Muscle of arm (tissue), 14 donors: ENCODE measurements at places on chromosomes 7 and 10.

- no peak for DNase-seq
Measured at GRCh38 chr7:140005754-140006503, 56.8 kb downstream of the PARP12 start.

DNA sequence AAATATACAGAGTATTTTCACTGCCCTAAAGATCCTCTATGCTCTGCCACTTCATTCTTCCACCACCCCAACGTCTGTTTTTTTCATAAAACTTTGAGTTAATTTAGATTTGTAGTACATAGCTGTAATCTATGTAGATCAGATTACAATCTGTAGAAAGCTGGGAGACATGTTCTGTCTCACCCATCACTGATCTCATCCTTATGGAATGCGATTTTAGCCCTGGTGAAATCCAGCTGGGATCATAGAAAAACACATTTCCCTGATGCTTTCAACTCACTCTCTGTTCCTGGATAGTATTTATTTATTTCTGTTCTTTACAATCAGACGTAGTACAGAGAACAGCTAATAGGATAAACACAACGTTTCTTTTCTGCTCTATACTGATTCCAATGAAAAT, 521.0 kb downstream of the KIF20B start:
- no peak for DNase-seq

DNA sequence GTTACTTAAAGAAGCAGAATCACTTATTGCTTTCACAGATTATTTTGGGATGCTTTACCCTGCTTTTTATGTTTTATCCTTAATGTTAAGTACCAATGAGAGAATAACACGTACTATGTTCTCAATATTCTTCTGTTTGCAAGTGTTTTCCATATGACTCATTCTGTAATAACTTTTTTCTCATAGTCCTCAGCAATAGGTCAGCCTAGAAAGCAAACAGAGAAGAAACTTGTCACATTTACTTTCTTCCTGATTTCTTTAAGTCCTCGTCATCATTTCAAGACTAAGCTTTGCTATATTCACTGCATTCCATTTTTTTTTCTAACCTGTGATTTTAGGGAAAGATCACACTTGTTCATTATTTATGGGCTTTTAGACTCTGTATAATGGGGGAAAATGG, 6.8 kb upstream of the AGR2 start:
- no peak for DNase-seq

DNA sequence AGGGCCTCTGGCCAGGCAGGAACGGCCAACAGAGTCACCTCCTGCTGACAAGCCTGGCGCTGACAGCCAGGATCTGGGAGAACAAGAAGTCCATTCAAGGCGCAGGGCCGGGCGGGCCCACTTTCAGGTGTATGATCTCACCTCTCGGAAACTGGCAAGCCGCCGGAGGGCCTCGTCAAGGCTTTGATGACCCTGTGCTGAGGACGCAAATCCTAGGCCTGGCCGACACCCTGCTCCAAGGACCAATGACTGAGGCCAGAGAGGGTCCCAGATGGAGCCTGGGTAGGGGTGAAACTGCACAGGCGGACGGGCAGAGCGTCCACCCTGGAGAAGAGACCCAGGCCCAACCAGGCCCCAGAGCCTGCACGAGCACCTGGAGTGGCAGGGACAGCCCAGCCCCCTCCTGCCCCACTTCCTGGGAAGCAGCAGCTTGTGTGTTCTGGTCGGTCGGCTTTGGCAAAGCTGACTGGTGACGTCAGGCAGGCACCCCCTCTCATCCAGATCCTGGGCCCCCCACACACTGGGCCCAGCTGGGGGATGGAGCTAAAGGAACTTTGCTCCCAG, 30.6 kb downstream of the MYL10 start:
- no peak for DNase-seq

GRCh38 chr10:77419056-77419455, 218.6 kb downstream of the KCNMA1 start:
- DNase-seq, result no peak

DNA sequence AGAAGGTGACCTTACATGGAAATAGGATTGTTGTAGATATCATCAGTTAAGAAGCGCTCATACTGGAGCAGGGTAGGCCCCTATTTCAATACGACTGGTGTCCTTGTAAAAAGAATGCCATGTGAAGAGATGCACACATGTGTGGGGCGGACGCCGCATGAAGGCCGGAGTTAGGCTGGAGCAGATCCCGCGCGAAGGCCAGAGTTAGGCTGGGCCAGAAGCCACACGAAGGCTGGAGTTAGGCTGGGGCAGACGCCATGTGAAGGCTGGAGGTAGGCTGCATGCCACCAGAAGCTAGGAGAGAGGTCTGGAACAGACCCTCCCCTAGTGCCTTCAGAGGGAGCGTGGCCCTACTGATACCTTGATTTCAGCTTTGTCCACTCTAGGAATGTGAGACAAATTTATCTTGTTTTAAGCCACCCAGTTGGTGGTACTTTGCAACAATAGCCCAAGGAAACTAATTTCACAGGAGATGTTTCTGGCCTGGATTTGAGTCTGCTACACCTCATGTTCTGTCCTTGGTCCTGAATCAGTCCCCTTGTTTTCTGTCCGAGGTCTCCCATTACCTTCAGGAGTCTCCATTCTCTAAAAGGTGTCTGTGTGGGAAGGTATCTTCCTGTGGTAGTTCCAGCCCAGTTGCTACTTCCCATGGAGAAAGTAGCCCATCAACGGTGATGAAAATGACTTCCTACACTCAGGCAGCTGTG, 585.8 kb downstream of the LRMDA start:
- DNase-seq, result no peak

GRCh38 chr7:137684776-137685175, 162.0 kb downstream of the DGKI start:
- no peak for DNase-seq

DNA sequence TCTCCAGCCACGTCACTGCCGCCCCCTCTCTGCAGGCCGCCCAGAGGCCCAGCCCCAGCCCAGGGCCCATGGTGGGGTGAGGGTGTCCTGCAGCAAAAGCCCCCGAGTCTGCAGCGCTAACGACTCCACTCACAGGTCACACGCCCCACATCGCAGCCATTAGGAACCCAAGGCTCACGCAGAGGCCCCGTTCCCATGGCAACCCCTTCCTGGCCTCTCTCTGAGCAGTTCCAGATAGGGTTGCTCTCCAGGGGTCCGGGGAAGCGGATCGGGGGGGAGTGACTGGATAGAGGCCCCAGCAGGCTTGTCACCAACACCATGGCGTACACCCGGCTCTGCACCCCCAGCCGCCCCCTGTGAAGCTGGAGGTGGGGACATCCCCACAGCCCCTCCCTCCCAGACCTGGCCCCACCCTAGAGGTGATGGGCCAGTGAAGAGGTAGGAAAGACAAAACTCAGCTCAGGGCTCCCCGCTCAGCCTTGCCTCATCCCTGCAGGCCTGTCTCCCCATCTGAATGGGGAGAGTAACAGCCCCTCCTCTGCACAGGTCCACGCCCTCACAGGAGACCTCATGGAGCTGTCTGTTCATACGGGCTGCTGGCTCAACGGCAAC, 41.2 kb downstream of the TNRC18 start:
- peak; percentile 50 for DNase-seq

GRCh38 chr10:31605861-31606525, 287.0 kb downstream of the ZEB1 start:
- DNase-seq, result no peak

DNA sequence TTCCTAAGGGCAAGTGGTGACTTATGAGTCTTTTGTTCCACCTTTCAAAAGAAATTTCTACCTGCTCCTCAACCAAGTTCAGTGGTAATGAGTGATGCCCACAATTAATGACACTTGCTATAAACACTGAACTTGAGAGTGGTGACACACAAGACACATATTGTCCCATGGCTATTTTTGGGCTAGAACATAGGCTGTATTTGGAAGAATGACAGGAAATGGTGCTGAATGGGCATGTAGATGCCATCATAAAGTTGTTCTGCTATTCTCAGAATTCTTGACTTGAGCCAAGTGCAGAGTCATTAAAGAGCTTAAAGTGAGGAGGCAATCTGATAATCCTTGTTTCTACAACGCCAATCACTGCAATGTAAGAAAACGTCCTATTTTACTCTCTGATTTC, 313.3 kb downstream of the AGMO start:
- DNase-seq, result no peak

DNA sequence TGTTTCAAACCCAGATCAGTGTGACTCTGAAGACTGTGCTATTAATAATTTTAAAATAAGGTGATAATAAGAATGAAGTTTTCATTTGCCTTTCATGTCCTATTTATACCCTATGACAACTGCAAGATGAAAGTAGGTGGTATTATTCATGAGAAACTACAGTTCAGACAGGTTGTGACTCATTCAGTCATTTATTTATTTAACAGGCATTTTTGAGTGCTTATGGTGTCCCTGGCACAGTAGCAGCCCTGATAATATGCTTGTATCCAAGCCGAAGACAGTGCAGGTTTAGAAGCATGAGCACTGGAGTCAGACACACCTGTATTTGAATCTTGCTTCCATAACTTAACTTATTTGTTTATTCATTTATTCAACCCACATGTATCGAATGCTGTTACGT, 87.1 kb downstream of the FZD1 start:
- no peak for DNase-seq

DNA sequence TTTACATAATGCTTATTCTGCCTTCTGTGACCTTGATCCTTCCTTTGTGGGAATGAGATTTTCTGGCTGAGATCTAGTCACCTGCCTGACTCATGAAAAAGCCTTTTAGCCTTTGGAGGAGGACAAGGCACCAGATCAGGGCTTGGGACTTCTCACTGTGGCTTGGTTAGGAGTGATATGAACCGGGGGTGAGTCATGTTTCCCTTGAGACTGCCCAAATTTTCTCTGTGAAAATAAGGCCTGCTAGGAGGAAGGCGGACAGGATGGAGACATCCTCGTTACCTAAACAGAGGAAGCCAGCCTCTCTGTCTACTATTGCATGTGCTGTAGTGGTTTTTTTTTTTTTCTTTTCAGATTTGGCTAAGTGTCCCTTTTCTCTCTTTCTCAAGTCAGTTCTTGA, 57.8 kb downstream of the EVX1 start:
- DNase-seq, result no peak

- no peak for DNase-seq
Measured at GRCh38 chr7:26789481-26790184, 74.8 kb downstream of the SKAP2 start.

DNA sequence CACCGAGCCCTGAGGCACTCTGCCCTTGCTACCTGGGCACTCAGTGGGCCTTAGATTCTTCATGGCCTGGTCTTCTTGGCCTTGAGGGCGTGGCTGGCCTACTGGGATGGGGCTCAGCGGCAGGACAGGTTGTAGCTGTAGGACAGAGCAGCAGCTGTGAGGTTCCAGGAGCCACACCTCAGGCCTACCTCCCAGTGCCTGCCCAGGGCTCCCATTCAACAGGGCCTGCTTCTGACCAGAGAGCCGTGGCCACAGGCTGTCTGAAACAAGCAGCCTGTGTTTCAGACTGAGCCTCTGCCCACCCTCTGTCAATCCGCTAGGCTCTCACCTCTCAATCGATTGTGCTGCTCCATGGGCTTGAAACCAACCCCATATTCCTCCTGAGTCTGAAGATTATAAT, 928.0 kb upstream of the ZNF722 start:
- DNase-seq, result no peak

GRCh38 chr7:104943502-104944343, 70.3 kb upstream of the KMT2E start:
- DNase-seq, result no peak

DNA sequence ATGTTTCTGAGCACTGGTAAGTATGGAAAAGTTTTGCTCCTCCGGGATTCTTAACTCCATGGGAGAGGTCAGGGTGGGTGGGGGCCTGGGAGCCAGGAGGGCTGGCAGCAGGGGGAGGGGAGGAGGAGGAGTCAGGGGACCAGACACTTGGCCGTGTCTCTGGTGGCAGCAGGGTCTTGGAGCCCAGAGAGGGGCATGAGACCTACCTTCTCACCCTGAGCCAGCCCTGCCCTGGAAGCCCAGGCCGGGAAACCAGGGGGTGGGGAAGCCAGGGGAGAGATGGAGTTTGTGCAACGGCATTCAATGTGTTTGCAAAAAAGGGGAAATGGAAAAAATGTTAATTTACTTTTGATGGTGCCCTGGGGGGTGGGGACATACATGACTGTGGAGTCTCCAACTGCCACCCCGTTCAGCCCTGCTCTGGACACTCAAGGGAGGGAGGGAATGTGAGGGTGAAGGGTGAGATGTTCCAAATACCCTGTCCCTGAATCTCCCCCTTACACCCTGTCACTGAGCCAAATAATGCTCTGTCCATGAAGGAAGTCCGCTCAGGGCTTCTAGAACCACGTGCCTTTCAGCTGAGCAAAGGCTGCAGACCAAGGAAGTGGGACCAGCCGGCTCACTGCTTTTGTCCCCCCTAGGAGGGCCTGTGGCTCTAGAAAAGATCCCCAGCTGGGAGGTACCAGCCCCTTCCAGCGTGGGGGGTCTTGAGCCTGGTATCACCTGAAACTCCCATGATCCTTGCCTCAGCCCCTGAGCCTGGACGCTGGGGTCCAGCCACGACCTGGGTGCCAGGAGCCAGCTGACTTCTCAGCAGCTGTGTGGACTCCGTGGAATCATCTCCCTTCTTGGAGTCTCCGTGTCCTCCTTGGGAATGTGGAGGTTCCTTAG, 48.3 kb downstream of the TMEM270 start:
- no peak for DNase-seq

DNA sequence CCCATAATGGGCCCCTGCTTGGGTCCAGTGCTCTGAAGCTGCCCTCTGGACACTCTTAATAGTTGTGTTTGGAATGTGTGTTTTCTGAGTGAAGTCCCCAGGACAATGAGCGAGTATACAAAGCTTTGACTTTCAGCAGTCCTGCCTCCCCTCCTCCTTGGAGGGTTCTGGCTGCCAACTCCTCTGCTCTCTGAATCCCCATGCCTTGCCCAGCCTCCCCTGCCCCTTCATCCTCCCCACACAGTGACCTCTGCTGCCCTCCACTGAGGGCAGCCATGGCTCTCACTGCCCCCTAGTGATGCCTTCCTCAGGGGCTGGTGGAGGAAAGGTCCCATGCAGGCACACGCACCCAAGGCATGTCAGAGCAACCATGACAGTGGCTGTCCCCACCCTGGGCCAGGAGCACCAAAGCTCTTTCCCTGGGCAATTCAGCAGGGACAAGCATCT, 40.9 kb downstream of the FRMPD2 start:
- no peak for DNase-seq

DNA sequence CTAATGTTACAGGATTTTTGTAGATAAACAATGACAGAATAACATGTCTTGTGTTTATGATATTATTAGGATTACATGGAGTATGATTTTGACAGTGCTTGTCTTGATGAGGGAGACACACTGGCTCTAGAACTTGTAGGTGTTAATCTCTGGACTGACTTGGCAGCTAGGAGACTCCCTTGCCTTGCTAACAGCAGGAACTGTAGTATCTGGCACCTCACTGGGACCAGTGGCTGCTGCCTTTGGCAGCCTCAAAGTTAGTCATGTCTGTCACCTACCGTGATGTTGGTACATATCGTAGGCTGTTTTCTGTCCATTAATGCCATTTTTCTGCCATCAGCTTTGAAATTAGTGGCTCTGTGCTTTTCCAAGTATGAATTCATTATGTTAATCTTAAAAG, 261.5 kb downstream of the CDK14 start:
- DNase-seq, result no peak

DNA sequence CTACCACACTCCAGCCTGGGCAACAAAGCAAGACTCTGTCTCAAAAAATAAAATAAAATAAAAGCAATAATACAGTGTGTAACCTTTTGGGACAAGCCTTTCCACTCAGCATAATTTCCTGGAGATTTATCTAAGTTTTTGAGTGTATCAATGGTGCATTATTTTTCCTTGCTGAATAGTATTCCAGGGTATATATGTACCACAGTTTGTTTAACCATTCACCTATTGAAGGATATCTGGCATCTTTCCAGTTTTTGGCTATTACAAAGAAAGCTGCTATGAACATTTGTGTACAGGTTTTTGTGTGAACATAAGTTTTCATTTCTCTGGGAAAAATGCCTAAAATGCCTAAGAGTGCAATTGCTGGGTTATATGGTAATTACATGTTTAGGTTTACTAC, 59.9 kb downstream of the RBM20 start:
- no peak for DNase-seq
